ENCODE measurements at places on chromosomes 16 and 17.

DNA sequence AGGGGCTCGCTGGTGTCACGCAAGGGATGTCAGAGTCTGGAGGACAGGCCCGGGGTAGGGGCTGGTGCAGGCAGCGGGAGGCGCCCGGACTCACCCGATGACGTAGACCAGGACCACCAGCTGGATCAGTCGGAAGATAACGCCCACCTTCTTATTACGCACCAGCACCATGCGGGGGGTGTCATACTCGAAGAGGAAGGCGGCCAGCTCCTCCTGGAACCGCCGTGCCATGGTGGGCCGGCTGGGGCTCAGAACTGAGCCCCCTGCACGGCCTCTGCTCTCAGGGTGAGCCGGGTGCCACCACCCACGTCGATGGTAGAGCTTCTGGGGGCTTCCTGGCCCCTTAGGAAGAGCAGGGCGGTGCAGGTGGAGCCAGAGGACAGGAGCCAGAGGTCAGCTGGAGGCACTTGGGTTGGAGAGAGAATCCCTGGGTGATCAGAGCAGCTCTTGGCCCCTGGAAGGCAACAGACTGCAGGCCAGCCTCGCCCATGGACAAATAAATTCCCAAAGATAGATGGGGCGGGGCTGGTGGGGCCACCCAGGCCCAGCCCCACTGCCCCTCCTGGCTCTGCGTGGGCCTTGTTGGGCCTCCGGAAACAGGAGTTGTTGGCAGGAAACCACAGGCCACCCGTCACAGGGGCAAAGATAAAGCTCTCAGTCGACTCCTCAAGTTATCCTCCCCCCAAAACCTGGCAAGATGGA is at the start of gene P2RX1:
P2RX1 (minus strand) TSS at position 471 of the 702 bp plus-strand sequence; CDS start at position 231, 240 bp downstream.
- DNase-seq: no peak

DNA sequence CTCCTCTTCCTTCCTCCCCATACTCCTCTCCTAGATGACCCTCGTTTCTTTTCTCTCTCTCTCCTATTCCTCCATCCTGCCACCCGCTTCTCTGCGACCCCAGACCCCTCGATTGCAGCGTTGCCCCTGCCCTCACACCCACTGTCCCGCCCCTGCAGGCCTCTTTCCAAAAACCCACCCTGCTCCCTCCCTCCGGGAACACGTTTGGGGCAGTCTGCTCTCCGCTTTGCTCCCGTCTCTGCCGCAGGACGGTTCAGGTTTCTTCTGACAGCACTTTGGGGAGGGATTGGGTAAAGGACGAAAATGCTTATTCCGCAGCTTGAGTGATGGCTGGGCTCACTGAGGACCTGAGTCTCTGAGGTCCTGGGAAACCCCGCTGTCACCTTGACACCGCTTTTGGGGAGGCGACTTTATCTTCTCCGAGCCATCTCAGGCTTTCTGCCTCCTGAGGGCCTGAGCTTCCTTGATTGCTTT is 690 bp downstream of the NDE1 start:
- DNase-seq: no peak

DNA sequence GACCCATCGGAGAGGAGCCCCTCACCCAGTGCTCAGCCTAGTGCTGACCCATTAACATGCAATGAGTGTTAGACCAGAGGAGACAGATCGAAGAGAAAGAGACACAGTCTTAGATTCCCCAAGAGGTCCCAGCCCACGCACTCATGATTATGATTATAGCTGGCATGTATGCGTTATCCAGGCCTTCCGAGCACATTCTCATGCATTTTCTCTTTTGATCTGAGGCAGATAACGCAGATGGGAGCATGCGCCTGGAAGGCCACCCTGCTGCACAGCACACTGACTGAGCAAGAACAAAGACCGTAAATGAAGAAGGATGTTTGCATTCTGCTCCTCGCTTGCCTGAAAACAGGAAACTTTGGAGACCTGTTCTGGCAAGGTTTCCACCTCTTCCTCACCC is 232.7 kb downstream of the SOX9 start:
- no peak for DNase-seq

GRCh38 chr17:75371339-75371738 is 34.1 kb downstream of the GRB2 start:
- DNase-seq: no peak

DNA sequence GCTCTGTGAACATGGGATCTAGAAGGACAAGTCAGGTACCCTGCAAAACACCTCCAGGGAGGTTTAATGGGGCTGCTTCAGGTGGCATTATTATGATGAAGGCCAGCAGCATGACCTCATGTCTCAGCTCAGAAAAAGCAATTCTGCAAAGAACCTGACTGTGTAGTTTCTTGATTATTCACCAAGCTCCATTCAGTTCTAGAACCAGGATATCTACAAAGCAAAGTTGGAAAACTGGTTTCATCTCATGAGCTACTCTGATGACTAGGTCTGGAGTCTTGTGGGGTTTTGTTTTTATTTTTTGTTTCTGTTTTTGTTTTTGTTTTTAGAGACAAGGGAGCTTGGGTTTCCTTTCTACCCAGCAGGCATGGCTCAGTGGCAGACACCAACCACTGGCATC is 19.0 kb upstream of the LRRC37A3 start:
- no peak for DNase-seq

DNA sequence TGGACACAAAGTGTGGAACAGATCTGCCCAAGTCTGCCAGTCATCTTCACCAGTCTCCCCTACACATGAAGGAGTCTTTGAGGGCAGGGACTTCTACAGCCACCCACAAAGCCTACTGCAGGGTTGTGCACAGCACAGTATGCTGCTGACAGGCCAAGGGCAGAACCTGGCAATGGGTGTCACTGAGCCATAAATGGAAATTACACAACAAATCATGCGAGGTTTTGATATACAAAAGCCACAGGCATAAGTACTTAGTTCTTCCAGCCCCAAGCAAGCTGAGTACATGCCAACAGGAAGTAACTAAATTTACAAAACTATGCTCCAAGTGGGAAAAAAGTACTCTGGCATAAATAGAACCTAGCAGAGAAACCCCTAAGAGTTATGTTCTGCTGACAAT is 7.8 kb upstream of the PSMC3IP start:
- DNase-seq: no peak

DNA sequence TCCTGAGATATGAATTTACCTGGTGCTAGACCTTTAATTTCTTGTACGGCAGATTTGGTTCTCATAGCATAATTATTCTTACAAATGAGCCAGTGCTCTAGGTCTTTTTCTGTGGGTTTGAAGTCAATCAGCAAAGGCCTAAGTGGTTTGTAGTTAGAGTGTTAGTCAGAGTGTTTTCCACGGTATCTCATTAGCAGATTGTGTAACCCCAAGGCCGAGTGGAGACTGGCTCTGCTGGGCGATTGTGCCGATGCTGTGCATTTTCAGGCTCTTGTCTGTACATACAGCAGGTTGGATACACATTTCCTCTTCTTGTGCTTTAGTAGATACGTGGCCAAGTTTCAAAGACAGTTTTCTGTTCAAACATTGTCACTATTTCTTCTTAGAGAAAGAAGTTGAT is 78.6 kb upstream of the CA10 start:
- DNase-seq: no peak

- DNase-seq: no peak
Measured at GRCh38 chr16:86391486-86391885, 118.8 kb upstream of the FOXF1 start.

GRCh38 chr17:32928586-32929535 is 908 bp downstream of the TMEM98 start:
- DNase-seq: no peak

DNA sequence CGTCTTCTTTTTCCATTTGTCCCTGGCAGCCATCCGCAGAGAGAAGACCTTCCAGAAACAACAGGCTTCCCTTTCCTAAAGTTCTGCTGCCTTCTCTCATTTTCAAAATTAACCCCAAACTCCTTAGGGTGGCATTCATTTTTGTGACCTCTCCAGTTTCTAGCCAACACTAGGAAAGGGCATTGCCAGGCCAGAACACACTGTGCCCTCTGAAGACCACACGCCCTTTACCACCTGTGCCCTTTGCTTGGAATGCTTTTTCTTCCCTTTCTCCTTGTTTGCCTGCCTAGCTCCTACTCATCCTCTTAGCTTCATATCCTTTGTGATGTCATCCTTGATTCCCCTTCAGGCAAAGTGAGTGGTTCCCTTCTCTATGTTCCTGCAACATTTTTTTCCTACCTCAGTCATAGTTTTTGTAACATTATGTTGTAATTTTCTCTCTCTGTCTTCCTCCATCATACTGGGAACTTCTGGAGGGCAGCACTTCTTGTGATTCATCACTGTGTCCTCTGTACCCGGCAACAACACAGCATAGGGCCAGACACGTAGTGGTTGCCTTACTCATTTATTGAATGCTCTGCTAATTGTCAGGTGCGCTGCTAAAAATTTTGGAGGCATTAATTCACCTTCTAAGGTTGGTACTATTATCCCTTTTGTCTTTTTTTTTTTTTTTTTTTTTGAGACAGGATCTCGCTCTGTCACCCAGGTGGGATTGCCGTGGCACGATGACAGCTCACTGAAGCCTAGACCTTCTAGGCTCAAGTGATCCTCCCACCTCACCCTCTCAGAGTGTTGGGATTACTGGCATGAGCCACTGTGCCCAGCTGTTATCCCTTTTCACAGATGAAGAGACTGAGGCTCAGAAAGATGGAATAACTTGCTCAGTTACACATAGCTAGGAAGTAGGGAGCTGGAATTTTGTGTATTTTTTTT is 1.0 kb downstream of the KAT8 start:
- no peak for DNase-seq

DNA sequence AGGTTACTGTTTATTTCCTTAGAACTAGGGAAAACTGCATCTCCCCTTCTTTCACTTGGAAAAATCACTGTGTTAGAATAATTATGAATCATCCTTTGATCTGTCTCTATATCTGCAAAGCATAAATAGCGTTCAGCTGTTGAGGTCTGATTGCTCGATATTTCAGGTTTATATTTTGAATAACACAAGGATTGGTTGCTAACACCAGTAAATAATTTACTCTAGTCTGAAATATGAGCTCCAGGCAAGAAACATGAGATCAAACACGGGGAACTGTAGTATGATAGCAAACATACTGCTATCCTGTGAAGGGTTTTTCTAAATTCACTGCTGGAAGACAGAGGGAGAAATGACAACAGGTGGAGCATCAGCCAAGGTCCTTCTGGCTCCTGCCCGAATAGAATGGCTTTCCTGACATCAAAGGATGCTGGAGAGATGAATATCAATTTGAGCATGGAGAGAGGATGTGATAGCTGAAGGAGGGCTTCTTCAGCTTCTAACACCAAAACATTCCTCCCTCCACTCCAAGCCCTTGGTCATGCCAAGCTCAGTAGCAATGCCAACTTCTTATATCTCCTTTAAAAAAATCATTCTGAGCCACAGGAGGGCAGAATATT is 450.3 kb downstream of the SHISA9 start:
- no peak for DNase-seq

DNA sequence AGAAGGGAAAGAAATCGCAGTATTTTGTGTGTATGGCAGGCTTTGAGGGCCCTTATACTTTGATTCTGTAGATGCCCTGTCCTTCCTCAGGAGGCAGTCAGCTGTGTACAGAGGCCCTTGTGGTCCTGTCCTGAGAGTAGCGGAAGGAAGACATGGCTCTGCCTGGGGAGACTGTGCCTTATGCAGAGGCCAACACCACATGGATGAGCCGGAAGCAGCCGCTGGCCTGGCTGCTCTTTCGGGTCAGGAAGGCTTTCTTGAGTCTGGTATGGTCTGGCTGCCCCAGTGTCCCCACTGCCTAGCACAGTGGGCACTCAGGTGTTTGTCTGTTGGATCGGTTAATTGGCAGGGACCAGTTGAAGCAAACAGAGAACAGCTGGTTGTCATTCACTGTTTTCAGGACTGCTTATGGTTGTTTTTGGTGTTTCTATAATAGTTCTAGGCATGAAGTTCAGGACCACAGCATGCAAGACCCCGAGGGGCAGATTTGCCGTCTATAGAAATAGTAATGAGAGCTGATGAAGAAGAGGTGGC is 12.4 kb downstream of the USP10 start:
- DNase-seq: no peak

DNA sequence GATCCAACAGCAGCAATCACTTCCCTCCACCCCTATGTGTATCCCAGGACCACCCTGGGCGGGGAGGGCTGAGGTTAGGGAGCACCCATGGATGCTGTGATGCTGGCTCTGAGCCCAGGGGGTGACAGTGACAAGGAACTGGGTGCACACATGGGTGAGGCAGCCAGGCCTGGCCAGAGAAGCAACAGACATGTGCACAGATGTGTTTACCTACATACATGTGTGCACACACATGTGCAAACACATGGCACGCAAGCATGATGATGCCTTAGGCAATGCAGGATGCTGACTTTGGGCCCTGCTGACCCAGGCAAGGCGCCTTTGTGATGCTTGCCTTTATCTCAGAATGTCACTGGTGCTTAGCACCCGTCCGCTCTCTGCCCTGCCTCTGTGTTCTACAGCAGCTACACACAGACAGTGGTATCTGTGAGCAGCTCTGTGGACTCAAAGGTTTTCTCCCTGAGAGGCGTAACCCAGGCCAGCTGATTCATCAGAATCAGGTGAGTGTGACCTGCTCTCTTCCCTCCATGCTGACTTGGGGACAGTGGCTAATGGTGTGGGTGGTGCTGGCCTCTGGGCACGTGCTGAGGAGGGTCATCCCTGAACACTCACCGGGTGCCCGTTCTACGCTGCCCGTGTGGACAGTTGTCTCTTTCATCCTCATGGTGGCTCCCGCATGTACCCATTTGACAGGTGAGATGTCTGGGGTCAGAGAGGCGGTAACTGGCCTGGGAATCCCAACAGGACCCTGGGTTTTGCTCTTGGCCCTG is 38.5 kb upstream of the KSR1 start:
- peak; percentile 56 for DNase-seq

GRCh38 chr17:33241390-33241789 is 51.7 kb downstream of the ASIC2 start:
- DNase-seq: no peak

DNA sequence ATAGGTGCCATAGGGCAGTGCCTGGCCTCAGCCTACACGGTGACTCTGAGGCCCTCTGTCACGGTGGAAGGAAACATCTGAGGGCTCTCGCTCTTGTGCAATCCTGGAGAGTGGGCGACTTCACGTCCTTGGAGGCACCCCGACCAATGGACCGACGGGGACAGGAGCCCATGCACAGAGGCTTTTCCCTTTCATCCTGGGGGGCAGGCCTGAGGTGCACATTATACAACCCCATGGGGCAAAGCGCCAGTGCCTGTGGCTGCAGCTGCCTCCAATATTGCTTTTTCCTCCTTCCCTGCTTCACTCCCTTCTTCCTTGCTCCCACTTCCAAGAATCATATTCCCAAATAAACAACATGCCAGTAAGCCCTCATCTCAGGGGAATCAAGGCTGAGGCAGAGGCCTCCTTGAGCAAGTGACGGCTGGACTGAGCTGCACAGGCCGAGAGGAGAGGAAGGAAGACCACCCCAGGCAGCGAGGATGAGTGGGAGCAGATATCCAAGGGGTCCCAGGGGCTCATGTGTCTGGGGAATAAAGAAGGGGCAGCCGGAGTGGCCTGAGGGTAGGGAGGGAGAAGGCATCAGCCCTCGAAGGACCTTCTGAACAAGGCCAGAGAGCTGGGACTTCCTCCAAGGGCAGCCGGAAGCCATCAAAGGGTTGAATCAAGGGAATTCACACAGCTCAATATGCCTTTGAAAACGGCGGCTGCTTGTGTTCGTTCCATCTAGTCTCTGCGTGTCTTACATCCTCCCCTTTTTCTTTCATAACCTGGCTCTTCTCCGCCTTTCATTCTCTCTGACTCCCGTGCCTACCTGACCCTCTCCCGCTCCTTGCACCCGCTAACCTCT is 42.6 kb upstream of the RPL38 start:
- no peak for DNase-seq

GRCh38 chr17:17880577-17881196 is 43.9 kb upstream of the SREBF1 start:
- DNase-seq: no peak

Data from type B pancreatic cell (in vitro differentiated cells).